ENCODE measurements at places on chromosomes 7 and 10.

GRCh38 chr10:18205098-18205834, 65.0 kb downstream of the CACNB2 start:
- DNase-seq = no peak

- no peak for DNase-seq
These were observed 16.3 kb upstream of the ORAI2 start for GRCh38 chr7:102417105-102417504.

GRCh38 chr7:143288836-143289235, 685 bp downstream of the CASP2 start:
- DNase-seq = peak; percentile 24

- DNase-seq = no peak
These were observed 6.3 kb downstream of the TMEM243 start for GRCh38 chr7:87213252-87213651.

GRCh38 chr10:12435348-12435747, 86.0 kb downstream of the CAMK1D start:
- DNase-seq = no peak

GRCh38 chr10:31135171-31135570, 103.5 kb upstream of the ZNF438 start:
- peak; percentile 12 for DNase-seq

All from H7 (cell line).